ENCODE measurements at places on chromosomes 12 and 14.

DNA sequence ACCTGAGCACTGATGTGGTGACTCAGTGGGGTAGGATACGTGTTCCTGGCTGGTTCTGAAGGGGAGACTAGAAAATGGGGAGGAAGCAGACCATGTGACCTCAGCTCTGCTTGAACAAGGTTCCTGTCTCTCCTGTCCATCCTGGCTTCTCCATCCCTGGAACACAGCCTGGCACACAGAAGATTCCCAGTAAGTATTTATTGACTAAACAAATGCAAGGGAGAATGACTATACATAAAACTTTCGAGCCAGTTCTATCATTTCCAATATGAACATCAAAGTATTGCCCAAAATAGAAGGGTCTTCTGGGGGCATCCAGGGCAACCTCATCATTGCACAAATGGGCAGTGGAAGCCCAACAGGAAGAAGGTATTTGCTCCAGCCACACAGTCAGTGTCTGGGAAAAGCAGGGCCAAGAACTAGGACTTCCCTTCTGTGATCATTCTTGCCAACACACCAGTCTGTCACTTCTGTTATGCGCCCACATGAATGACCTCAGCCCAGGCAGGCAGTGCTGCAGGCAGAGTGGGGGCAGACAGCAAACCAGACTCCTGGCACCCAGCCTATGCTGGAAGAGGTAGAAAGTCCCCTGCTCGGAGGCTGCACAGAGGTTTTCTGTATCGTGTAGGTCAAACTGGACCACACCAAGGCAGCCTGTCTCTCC, 5.6 kb upstream of the SERPINA9 start:
- DNase-seq = no peak

- no peak for DNase-seq
These were observed 29.6 kb upstream of the NCOR2 start for GRCh38 chr12:124597041-124597440.

DNA sequence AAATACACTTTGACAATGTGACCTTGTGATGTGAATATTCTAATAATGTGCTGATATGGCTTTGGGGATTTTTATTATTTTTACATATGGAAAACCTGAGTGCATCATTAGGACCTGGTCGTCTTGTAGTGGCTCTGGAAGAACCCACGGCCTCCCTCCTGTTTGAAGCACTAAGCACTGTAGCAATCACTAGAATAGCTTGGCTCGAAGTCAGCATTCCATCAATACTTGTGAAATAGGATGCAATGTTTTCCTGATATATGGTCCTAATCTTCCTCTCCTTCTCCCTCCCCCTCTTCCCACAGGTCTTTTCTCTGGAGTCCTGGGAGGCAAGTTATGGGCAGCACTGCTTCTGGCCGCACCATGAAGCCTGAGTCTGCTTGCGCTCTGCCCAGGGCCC, 71.9 kb downstream of the NRXN3 start:
- DNase-seq = no peak

DNA sequence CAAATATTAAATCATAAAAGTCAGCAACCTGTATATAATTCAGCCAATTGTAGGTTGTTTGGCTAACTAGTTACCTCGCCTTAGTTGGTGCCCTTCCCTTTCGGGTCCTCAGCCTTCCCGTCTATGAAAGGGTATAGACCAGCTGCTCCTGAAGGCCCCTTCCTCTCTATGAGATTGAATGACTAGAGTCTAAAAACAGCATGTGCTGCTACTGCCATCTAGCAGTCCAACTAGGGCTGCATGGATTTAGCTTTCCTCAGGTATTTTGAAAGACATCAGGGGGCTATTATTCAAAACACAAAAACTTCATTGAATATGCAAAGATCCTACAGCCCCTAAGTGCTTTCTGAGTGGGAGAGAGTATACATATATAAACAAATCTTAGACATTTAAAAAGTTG, 37.0 kb upstream of the TMEM263 start:
- peak; percentile 47 for DNase-seq

- DNase-seq = no peak
These were observed 3.1 kb downstream of the C14orf180 start for GRCh38 chr14:104582662-104583061.

- no peak for DNase-seq
These were observed 676.1 kb upstream of the TMEM132C start for GRCh38 chr12:127590868-127591267.

GRCh38 chr14:75811872-75812499, 150.9 kb downstream of the TTLL5 start:
- DNase-seq = peak; percentile 78

GRCh38 chr14:97065305-97066067, 268.3 kb downstream of the VRK1 start:
- DNase-seq = no peak

DNA sequence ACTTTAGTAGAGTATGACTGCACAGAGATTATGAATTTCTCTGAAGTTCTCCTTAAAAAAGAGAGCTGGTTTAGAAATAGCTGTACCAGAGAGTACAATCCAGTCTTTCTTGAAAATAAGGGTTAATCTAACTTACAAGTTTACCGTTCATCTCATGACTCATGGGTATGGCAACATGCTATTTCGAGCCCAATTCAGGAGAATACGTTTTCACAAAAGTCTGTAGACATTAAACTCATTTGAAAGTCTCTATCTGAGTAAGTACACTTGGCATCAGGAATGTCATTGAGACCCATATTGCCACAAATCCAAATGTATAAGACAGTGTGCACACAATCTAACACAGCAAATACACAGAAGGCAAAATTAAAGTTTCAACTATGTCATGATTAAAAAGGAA, 160.5 kb downstream of the PIK3C2G start:
- DNase-seq = no peak

DNA sequence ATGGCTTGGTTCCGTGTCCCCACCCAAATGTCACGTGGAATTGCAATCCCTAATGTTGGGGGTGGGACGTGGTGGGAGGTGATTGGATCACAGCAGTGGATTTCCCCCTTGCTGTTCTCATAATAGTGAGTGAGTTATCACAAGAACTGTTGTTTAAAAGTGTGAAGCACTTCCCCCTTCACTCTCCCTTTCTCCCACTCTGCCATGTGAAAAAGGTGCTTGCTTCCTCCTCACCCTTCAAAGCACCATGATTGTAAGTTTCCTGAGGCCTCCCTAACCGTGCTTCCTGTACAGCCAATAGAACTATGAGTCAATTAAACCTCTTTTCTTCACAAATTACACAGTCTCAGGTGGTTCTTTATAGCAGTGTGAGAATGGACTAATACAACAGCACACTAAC, 5.3 kb upstream of the CEP128 start:
- DNase-seq = no peak

DNA sequence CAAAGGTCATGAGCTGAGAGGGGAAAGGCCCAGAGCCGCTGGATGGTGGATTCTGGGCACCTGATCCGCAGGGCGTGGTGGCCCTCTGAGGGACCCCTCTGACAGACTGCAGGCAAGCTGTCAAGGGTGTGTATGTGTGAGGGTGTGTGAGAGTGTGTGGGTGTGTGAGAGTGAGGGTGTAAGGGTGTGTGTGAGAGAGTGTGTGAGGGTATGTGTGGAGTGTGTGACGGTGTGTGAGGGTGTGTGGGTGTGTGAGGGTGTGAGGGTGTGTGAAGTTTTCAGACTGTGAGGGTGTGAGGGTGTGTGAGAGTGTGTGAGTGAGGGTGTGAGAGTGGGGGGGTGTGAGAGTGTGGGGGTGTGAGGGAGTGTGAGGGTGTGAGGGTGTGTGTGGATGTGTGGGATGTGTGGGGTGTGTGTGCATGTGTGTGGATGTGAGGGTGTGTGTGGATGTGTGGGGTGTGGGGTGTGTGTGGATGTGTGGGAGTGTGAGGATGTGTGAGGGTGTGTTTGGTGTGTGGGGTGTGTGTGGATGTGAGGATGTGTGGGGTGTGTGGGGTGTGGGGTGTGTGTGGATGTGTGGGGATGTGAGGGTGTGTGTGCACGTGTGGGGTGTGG, 156.7 kb downstream of the TMEM121 start:
- no peak for DNase-seq

- no peak for DNase-seq
These were observed 125.9 kb upstream of the ATF1 start for GRCh38 chr12:50637870-50638481.

GRCh38 chr12:76307083-76307482, 41.1 kb downstream of the BBS10 start:
- no peak for DNase-seq

- no peak for DNase-seq
These were observed 6.9 kb downstream of the TGM1 start for GRCh38 chr14:24255931-24256711.

GRCh38 chr12:591167-592023, 71.8 kb downstream of the NINJ2 start:
- DNase-seq = no peak

GRCh38 chr14:20692116-20692751, 3.7 kb downstream of the ANG start:
- no peak for DNase-seq

- no peak for DNase-seq
These were observed 126.7 kb downstream of the EPS8 start for GRCh38 chr12:15662303-15662980.

GRCh38 chr14:98298481-98299244, 973.3 kb downstream of the BCL11B start:
- DNase-seq = no peak

DNA sequence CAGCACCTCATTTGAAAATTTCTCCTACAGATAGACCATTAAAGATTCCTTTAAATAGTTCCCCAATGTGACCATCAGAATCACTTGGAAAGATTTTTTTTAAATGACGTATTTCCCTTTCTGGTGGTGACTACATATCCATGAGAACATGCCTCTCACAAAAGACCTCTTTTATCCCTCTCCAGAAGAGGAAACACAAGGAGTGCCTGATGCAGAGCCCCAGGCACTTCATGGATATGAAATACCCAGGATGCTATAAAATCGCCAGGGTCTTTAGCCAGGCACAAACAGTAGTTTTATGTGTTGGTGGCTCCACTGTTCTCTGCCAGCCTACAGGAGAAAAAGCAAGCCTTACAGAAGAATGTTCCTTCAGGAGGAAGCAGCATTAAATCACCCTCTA, 97.1 kb downstream of the ETNK1 start:
- no peak for DNase-seq

DNA sequence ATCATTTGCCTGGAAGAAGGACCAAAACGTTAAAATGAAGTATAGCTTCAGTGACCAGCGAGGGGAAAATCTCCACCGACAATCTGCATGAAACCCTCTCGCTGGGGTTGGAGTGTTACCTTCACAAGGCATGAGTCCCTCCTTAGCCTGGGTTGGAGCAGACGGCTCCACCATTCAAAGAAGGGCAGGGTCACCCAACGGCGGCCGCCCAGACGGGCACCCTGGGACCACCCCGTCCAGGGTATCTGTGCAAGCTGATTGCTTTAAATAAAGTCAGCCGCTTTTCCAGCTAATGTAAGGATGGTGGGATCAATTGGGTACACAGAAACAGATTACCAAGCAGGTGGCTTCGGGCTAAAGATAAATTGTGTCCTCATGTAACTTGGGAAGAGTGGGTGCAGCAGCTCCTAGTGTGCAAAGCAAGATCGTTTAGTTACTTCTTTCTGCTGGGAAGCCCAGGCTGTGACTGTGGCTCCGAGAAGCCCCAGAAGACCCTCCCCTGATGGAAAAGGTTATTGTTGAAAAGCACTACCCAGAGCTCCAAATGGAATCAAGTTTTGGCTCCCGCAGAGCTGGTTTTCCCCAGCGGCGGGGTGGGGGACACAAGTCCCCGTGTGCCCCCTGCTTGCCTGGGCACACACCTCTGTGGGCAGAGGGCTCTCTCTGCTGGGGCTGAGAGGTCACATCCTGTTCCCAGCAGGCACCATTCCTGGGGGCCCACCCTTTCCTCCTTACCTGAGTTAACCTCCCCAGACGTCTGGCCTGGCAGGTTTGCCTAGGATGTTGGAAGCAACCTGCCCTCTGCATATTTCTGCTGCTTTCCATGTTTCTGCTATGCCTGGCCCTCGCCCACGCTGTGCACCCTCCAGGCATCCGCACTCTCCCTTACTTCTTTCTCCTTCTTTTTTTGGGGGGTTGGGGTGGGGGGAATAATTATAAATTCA, 318.6 kb upstream of the DIO3 start:
- DNase-seq = no peak

GRCh38 chr14:82536566-82536965, 1002.9 kb upstream of the SEL1L start:
- no peak for DNase-seq

DNA sequence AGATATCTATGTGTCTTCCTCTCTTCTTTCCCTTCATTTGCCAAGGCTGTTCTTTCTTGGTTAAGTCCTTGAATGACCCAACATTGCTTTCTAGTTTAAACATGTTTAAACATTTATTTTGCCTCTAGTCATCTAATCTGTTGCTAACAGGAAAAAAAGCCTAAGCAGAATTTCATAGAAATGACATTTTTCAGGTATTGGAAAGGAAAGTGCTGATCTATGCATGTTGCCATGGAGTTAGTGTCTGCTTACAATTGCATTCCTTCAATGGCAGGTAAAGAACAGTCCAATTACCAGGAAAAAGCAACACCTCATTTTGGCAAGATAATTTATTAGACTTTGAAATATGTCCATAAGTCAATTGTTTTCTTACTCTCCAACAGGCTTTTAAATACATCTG, 21.5 kb upstream of the SLC2A13 start:
- DNase-seq = no peak

DNA sequence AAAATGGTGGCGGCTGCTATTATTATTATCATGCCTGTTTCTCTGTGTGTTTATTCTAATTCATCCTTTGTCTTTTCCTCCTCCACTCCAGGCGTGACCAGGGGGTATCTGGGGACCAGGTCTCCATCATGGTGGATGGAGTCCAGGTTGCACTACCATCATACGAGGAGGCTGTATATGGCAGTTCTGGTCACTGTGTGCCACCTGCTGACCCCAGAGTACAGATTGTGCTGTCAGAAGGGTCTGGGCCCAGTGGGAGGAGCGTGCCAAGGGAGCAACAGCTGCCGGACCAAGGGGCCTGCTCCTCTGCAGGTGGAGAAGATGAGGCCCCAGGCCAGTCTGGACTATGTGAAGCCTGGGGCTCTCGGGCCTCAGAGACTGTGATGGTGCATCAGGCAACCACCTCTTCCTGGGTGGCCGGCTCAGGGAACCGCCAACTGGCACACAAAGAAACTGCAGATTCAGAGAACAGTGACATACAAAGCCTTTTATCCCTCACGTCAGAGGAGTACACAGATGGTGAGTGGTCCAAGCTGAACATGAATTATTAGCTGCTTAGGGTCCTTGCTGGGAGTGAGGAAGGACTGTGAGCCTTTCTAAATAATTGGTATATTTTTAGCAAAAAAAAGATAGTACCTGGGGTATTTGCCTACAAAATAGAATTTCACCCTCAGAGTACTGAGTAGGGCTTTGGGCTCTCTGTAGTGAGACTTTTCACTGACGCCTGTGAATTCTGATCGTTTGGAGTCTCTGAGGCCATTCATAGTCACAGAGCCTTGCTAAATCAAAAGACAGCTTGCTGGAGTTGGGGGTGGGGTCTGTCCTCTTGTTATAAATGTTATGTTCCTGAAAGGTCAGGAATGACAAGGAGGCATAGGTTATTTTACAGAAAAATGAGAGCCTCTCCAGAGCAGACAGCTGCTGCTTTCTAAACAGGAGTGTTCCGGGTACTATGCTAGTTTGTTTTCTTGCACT, 58.1 kb upstream of the SRSF5 start:
- no peak for DNase-seq

- no peak for DNase-seq
These were observed 222.7 kb downstream of the PELI2 start for GRCh38 chr14:56340932-56341331.

GRCh38 chr12:23128462-23128861, 503.5 kb downstream of the ETNK1 start:
- no peak for DNase-seq

All from NCI-H1417 treated with DMSO at 0.1 percent for 48 hours (cell line).